ENCODE measurements at places on chromosomes 12 and 14. TPM values are rescaled to one million over a fixed set of nuclear protein-coding genes. Genes with fewer than 3 reads are reported as not detected.

GRCh38 chr12:116087399-116087798 lies 190.1 kb downstream of the MED13L start:
- no peak for DNase-seq

DNA sequence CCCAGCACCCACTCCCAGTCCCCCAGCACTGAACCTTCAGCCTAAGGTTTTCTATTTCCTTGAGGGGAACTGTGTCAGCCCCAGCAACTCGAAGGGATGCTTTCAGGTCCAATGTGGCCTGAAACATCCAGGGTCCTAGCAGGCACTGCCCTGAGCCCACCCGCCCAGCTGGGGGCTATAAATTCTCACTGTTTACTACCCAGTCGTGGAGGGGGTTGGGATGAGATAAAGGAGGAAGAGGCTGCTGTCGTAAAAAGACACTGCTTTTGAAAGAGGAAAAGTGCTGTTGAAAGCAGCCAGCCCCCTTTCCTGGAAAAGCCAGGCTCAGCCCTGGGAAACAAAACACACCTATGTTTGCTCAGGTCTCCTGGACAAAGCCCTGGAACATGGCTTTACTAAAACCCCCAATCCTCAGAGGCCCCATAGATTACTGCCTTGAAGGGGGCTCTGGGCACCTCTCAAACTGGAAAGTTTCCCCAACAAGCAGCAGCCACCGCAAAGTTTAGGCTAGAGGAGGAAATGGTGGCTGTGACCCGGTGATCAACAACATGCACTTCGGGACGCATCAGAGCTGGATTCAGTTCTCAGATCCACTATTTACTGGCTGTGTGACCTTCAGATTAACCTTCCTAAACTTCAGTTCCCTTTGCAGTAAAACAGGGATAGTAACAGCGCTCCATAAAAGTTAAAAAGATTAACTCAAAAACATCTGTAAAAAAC lies 51.0 kb downstream of the ACTN1 start:
- peak; percentile 63 for DNase-seq

GRCh38 chr12:104358353-104359003 lies 54.9 kb downstream of the EID3 start:
- peak; percentile 79 for DNase-seq

GRCh38 chr14:94050231-94050880 lies 24.2 kb downstream of the OTUB2 start:
- no peak for DNase-seq

DNA sequence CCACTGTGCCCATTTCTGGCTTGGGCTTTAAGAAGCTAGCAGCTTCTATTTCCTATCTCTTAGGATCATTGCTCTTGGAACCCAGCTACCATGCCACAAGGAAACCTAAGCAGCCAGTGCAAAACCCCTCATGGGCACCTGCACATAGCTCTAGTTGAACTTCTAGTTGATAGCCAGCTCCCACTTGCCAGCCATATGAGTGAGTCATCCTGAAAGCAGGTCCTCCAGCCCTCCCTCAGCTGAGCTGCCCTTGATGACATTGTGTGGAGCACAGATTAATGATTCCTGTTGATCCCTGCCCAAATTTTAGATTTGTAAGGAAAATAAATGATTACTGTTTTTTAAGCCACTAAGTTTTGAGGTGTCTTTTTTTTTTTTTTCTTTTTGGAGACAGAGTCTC lies 234.2 kb upstream of the FBXO33 start:
- no peak for DNase-seq

The TEX52 gene
- not detected for total RNA-seq

The PXMP2 gene
- total RNA-seq, result 89.7 TPM

DNA sequence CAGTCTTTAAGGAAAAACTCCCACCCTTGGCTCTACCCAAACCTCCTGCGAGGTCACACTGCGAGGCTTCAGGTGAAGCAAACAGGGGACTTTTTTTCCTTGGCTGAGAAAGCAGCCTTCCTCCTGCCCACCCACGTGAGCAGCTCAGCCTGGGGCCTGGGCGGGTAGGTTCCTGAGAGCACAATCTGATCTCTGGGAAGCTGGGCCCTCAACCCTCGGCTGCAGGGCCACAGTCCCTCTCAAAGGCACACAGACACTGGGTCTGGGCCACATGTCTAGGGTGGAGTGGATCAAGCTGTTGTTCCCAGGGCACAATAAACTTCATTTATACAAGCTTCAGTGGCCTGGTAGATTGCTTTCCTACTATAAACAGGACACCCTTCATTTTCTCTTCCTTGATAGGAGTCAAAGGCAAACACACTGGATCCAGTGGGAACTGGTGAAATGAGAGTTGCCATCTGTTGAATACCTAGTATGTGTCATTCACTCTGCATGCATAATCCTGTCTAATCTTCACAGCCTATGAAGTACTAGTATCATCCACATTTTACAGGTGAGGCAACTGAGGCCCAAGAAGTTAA lies 41.3 kb upstream of the PNMA1 start:
- DNase-seq, result peak; percentile 69

DNA sequence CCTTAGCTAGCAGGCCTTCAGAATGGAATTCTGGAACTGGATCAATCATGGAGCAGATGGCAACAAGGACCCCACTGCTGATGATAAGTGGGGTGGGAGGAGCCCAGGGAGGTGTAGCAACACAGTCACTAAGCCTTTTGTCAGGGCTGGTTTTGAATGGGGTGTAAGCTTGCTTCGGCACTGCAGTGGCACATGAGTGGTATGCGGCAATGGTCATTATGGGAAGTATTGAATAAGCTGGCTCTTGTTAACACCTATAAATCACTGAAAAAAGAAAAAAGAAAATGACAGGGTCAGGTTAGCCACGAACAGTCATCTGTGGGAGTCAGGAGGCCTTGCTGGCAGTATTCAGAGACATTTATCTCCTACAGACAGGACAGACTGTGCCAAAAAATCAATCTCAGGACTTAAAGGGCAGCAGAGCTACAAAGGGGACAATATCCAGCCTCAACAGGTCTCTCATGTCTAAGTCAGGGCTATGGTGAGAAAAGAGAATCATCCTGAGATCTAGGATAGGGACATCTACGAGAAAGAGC lies 19.1 kb downstream of the CDKL1 start:
- DNase-seq, result no peak

DNA sequence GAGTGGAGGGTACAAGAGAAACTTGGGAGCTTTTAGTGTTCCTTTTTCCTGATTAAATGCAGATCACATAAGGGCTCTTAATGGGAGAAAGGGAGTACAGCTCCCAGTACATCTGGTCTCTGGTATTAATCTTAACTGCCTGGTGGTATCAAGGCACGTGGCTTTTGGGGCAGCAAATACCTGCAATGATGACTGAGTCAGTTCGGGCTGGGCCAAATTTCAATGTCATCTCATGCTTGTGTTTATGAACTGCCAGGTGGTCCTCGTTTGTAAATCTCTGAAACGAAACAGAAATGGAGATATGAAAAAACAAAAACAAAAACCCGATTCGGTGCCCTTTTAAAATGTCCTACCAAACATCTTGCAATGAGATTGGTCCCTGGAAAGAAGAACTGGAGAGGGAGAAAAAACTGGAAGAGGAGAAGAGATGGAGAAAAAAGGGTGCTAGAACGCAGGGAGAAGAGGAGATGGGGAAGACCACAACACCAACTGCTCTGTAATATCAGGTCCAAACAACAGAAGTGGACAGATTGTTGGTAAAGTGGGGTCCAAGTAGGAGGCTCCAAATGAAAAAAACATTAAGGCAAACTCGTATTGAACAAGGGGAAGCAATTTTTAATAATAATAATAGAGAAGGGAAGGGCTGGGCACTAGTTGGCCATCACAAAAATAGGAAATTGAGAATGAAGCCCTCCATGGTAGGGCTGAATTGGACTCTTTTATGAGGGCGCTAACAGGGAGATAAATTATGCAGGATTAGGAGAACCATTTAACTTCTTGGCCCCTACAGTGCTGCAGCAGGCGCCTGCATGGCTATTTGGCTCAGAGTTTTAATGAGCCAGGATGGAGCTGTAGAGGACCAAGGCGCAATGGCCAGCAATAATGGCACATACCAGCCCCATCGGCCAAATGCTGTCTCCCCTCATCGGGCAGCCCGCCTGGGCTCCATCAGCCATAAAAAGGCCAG lies 45.4 kb upstream of the NPFF start:
- DNase-seq, result no peak

The GPR68 gene
- total RNA-seq, result 4.0 TPM

GRCh38 chr12:50221228-50222008 lies 54.2 kb upstream of the CERS5 start:
- DNase-seq, result no peak

The MAP3K9 gene
- total RNA-seq, result 11.0 TPM

- DNase-seq, result no peak
Measured at GRCh38 chr14:106021832-106022231, 495.4 kb downstream of the TMEM121 start.

The IL25 gene
- total RNA-seq, result not detected

The HNRNPC gene
- total RNA-seq, result 223 TPM

DNA sequence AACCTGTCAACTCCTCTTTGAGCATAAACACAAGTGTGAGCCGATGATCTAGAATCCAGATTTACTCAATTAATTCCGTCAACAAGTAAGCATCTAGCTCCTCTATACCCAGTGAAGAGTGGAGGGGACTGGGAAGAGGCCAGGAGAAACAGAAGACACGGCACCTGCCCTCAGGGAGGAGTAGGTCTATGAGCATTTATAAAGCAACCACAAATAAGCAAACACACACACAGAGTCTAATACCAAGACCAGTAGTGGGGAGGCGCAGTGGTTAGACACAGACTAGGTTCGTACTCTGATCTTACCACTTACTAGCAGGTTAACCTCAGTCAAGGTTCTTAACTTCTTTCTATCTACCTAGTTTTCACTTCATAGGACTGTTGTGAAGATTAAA lies 5.9 kb upstream of the FOXN3 start:
- DNase-seq, result no peak

- peak; percentile 74 for DNase-seq
Measured at GRCh38 chr14:76950055-76951020, 78.2 kb downstream of the IRF2BPL start.

- no peak for DNase-seq
Measured at GRCh38 chr14:52266782-52267181, 716 bp upstream of the PTGDR start.

DNA sequence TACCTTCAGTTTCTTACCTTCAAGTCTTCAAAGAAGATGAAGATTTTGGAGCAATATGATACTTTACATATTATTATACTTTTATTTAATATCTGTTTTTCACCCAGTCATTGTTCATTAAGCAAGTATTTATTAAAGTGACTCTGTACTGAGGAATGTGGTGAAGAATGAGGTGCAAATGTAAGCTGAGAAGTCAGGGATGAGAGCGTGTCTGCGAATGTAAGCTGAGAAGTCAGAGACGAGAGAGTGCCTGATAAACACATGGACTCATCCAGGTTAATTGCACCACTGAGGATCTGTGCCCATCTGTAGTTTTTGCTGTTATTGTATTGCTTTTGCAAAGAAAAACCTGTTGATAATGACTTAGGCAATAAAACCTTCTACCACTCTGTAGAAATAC lies 211.9 kb upstream of the FAR2 start:
- DNase-seq, result no peak

DNA sequence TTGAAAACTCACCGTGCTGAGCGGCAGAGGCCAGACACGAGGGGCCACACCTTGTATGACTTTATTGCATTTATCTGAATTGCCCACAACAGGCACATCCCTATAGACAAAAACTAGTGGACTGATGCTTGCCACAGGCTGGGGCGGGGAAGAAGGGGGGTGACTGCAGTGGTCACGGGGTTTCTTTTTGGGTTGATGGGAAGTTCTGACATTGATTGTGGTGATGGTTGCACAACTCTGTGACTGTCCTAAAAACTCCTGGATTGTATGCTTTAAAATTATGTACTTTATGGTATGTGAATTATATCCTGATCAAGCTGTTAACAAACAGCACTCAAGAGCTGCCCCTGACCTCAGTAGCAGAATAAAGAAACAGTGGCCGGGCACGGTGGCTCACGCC lies 25.7 kb downstream of the DHX37 start:
- DNase-seq, result no peak

DNA sequence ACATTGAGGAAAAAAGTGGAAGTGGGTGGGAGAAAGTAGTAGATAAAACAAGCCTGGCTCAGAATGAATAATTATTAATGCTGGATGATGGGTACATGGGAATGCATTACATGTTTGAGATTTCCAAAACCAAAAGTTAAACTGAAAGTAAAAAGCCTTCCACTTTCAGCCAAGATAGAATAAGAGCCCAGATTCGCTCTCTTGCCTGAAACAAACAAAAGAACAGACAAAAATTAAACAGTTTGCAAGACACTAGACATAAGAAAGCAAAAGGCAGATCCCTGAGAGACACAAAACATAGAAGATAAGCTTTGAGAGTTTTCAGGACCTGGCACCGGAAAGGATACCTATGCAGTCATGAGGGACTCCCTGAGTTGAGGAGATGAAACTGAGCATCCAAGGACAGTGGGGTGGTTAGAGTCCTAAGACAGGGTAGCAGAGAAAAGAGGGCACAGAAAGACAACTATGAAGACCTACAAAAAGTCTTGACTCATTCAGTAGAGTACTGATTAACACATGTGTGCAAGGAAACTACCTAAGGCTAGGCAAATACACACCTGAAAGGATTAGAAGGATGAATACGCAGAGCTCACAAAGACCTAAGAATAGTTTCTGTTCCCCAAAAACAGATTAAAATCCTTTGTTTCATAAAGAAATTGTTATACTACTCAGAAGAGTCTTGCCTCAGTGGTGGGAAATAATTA lies 54.1 kb downstream of the CEP83 start:
- DNase-seq, result peak; percentile 10

DNA sequence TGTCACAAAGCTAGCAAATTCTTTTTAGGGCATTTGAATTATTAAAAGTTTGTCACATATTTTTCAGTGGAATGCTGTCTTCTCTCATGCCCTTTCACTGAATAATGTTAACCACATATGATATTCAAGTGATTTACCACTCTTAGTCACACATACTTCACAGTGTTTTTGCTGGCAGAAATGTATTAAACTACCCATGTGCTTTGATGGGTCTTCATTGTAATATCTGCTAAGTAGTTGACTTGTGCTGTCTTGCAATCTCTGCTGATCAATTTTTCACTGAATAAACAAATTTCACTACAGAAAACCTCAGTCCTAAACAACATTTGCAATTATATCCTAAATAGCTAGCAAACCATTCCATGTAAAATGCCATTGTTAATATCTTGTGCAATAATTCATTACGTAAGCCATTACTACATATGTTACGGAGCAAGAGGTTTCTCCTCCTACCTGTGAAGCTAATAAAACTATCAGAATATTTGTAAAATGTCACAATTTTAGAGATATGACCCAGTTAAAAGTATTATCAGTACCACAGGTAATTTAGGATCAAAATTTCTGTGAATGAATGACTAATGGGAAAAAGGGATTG lies 64.6 kb upstream of the LMO3 start:
- no peak for DNase-seq

GRCh38 chr12:15731940-15732339 lies 57.2 kb downstream of the EPS8 start:
- DNase-seq, result no peak

The LRIG3 gene
- 330 TPM for total RNA-seq

- DNase-seq, result no peak
Measured at GRCh38 chr14:36367985-36368774, 47.7 kb upstream of the MBIP start.

GRCh38 chr12:15268927-15269552 lies 47.8 kb upstream of the RERG start:
- peak; percentile 86 for DNase-seq

DNA sequence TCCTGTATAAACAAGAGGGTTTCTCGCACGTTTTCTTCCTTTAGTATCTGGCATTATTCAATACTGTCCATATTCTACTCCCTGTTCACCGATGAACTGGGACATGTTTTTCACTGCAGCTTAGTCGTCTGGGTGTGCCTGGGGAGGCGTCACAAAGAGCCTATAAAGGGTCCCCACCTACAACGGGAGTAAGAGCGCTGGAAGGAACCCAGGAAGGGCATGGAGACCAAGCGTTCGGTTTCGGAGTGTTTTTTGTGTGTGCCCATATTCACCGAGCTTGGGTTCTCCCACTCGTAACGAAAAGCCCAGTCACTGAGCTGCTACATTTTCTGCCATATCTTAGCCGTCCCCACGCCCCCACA lies 592 bp upstream of the USP15 start:
- no peak for DNase-seq

Data from stomach (tissue), 19 donors.